ENCODE measurements at places on chromosomes 16 and 17.
A peak's percentile ranks its signal among the peaks of the same experiment; 100 is the strongest.

DNA sequence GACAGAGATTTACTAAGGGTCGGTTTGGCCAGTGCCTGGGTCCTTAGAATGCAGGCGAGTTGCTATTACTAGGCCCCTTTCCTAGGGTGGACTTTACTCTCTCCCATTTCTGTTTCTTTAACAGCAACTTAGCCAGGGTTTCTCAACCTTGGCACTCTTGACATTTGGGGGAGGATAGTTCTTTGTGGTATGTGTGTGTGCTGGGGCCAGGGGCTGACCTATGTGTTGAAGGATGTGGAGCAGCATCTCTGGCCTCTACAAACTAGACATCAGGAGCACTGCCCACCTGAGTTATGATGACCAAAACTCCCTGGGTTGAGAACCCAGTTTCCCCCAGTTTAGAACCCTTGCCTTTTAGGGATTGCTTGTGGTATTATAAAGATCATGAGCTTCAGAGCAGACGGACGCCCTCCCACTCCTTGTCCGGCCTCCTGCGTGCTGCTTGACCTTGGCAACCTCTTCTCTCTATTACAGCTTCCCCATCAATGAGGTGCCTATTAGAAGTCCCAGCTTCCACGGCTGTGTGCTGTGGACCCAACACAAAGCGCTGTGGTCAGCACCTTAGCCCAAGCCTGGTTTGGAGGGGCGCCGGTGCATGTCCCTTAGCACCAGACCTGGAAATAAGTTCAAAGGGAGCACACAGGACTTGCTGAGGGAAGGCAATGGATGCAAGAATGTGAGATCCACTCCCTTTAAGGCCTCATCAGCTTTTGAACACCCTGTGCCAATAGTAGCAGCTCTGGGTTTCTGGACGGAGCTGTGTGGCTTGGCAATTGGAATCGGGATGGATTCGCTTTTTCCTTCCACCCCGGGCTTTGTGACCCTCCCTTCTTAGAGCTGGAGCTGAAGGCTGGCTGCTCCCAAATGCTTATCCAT is 239.2 kb upstream of the MAF start:
- DNase-seq, result no peak

GRCh38 chr16:50489182-50489581 is 59.0 kb upstream of the NKD1 start:
- DNase-seq, result no peak

DNA sequence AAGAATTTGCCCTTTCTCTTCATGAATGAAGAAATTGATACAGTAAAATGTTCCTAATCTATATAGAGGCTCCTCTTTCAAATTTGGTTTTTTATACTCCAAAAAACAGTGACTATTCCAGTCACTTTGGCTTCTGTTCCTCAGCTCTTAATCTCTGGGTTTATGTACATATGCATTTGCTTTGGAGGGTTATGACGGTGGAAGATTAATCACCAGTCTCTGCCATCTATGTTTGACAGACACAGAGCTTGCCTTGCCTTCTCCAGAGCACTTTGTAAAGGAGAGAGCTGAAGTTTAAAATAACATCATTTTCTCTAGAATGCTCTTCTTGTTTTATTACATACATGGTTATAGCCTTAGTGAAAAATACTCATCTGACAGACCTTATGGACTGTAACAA is 99.3 kb downstream of the NLK start:
- DNase-seq, result no peak

DNA sequence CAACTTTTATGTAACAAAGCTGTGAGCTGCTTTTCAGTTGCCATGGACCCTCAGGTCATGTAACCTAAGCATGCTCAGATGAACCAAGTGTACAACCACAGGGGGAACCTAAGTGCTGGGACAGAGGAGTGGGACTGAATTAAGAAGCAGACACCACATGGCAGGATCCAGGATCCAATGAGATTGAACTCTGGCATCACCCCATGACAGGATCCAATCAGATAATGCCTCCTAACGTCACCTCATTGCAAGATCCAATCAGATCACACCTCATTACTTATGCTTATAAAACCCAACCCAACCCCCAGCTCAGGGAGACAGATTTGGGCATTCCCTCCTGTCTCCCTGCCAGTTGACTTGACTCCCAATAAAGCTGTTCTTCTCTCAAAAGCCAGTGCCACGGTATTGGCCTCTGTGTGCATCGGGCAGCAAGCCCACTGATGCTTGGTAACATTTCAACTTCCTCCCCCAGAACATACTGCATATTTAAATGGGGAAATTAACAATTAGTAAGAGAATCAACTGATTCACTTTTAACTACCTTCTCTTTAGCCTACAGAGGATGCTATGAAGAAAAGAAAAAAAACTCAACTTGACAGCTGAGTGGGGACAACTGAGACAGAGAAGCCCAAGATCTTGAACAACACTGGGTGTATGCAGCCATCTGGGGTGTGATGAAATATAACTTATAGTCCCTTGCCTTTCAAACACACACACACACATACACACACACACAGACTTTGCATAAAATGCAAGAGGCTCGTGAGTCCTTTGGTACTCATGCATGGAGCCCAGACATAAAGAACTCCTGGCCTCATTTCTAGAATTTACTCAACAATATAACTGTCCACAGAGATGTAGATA is 148.4 kb downstream of the SLC39A11 start:
- no peak for DNase-seq

DNA sequence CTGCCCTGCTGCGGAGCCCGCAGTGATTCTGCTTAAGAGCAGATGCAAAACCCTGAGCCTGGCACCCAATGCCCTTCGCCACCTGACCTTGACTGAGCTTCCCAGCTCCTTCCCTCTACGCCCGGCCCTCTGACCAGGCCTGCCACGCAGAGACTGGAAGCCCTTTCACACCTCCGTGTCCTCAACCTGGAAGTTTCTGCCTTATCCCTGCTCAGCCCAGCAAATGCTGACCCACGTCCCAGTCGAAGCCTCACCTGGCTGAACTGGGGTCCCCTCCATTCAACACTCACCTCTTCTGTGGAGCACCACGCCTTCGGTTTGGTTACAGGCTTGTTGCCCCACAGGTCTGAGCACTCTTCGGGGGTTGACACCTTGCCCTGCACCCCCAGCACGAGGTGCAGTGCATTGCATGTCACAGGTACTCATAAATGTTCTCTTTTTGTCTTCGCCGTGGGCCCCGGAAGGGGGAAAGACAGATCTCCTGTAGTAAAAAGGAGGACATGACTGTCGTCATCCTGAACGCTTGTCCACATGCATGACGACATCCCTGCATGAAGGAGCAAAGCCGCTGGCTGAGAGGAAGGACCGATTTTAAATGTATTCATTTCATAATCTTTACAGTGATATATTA is 153.6 kb upstream of the TNRC6C start:
- no peak for DNase-seq

- DNase-seq, result no peak
These were observed 1.8 kb downstream of the KRTAP9-4 start for GRCh38 chr17:41251261-41251660.

DNA sequence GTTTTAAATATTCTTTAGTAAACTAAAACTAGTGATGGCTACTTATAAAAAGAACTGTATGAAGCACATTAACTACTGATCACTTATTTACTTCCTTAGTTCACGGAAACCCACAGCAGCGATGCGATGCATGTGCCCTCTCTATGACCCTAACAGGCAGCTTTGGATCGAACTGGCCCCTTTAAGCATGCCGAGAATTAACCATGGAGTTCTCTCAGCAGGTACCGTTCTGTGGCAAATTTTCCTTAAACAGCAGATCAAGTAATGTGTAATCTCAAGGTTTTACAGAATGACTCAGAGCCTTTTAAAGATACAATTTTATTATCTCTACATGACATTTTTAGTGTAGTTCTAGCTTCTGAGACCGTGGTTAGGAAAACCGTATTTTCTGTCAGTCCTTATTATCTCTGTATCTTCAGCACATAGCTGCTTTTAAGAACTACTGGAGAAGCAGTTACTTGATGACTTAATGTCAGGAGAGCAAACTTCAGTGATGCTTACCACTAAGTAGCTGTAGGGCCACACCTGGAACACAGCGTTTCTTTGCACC is 43.0 kb downstream of the GAN start:
- no peak for DNase-seq

- no peak for DNase-seq
These were observed 7.7 kb downstream of the CDH1 start for GRCh38 chr16:68744744-68745280.

GRCh38 chr16:49763826-49764225 is 92.1 kb downstream of the ZNF423 start:
- no peak for DNase-seq

- peak; percentile 84 for DNase-seq
These were observed at the start of gene PIK3R5 for GRCh38 chr17:8965394-8966168. PIK3R5 (minus strand) TSS chr17:8965707; CDS start chr17:8911494, 54,213 bp downstream.

DNA sequence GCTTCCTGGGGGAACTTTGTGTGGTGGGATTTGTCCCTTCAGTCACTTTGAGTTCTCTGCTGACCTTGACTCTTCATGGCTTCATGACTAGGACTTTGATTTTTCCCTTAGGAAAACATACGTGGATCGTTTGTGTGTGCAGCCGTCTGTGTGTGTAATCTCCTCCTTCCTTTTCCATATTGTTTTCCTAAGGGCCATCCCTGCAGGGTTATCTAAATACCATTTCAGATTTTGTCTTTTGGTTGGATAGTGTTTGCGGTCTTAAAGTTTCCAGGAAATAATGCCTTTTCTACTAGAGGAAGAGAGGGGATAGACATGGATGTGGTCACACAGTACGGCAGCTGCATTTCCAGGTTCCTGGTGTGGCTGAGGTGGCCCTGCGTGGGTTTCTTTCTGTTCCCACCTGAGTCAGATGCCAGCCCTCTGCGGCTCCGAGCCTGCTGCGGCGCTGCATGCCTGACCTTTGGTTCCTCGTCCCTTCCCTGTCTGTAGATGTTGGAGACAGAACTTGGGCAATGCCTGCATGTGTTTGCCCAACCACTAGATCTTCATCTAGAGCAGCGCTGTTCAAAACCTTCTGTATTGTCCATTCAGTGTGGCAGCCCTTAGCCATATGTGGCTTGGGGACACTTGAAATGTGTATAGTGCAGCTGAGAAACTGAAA is 72.0 kb upstream of the LGALS9 start:
- DNase-seq, result no peak

DNA sequence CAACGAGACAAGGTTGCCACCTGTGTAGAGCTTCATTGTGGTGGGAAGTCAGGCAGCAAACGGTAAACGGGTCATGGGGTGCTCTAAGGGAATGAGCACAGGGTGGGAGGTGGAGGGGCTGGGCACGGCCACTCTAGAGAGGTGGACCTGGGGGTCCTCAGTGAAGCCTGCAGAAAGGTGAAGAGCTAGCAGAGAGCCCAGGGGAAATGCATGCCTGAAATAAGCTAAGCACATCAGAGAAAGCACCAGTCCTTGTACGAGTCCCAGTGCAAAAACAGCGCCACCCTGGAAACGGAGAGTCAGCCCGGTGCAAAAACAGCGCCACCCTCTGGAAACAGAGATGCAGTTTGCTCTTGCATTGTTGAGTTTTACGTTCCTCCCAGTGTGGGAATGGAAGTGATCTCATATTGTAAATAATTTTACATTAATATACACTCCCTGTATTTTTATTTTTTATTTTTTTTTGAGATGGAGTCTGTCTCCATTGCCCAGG is 65.0 kb downstream of the TBC1D16 start:
- DNase-seq, result peak; percentile 50

- no peak for DNase-seq
These were observed 100.7 kb upstream of the AXIN2 start for GRCh38 chr17:65662196-65662595.

DNA sequence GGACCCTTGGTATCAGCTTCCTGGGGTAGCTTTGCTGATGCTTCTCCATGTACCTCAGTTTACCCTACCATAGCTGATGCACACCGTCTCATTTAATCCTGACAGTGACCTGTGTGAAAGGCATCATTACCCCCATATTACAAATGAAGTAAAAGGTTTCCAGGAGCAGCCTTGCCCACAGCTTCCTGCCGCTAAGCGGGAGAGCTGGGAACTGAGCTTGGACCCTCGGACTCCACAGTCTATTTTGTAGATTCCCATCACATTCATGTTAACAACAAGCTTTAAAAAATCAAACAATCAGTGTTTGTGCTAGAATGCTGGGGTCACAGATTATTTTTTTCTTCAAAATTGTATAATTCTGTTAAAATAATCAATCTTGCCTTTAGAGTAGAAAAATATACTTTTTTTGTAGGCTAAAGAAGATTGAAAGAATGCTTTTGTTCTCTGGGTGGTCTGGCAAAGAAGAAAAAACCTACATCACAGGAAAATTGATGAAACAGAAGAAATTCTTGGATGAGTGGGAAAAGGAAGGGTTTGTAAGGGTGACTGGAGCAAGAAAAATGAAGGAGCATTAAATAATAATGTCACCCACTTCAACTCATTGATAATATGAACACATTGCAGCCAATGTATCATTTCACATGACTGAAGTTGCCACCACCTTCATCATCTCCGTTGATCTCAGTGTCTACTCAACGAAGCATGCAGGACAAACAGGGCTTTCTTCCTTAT is 9.5 kb upstream of the USP10 start:
- DNase-seq, result no peak

GRCh38 chr16:70651524-70651923 is 5.2 kb downstream of the IL34 start:
- no peak for DNase-seq

- DNase-seq, result no peak
These were observed 14.5 kb downstream of the SLC38A10 start for GRCh38 chr17:81280571-81280970.

DNA sequence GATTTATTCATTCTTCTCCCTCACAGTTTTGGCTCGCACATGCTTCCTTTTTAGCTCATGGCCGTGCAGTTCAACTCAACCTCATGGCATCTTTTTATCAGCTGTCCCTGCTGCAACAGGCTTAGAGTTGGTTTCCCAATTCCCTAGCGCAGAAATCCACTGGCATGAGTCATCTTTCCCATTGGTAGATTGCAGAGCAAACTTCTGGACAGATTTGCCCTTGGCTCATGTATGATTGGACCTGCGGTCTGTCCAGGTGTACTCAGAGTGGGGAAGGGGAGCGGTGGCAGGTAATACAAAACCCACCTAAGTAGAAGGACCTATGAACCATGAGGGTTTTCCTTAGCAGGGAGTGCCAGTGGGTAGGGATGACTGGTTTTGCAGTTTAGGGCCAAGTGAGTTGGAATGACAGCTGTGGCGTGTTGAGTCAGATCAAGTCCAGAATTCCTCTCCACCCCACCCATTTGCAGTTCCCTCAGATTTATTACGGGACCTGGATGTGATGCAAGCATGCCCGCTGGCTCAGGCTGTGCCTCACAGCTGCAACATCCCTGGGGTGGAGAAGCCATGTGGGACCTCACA is 584.7 kb downstream of the WWOX start:
- no peak for DNase-seq

DNA sequence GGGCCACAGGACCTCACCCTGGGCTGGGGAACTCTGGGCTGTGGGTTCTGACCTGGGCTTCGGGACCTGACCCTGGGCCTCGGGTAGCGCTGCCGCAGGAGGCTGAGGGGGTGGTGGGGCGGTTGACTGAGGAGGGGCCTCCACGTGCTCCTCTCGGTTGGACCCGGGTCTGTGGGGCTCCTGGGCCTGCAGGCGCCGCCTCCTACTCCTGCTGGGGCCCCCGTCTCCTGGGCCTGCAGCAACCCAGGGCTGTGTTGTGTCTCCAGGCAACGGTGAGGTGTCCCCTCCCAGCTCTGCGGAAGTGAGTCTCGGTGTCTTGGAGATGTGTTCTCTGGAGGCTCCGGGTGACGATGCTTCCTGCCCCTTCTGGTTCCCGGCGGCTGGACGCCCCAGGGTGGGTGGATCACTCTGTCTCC is 41.5 kb upstream of the GNG13 start:
- DNase-seq, result no peak

Measured in activated CD4-positive, alpha-beta T cell treated with anti-CD3 and anti-CD28 coated beads, Interleukin-2, amount 50 U/mL, for 1 hour (primary cell).